ENCODE measurements at places on chromosomes 6 and 20. TPM values are rescaled to one million over a fixed set of nuclear protein-coding genes. Genes with fewer than 3 reads are reported as not detected.
A peak's percentile ranks its signal among the peaks of the same experiment; 100 is the strongest.

- H3K27ac ChIP-seq: no peak overlapping the region
- no peaks in the 10 kb centered on the region for H3K4me1 ChIP-seq
- no peaks in the 10 kb centered on the region for H3K27me3 ChIP-seq
- H3K36me3 ChIP-seq: no peaks in the 10 kb centered on the region
Observed at GRCh38 chr20:364905-365794, 15.4 kb upstream of the TRIB3 start.

DNA sequence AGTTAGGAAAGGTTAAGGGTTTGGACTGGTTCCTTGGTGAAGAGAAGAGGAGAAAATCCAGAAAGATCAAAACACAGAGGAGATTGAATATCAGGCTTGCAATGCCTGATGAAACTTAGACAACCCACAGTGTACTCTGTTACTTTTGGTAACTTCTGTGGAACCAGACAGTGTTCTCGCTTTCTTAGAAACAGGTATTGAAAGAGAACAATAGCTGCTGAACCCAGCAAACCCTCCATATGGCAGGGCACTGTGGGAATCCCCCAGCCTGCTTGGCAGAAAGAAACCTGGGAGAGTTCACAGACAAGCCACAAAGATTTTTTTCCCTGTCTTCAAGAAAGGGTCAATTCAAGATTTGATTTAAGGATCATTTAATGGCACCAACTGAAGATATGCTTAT is 342.8 kb downstream of the FOXA2 start:
- no peaks in the 10 kb centered on the region for H3K36me3 ChIP-seq
- no peak for DNase-seq
- H3K27ac ChIP-seq: no peak overlapping the region
- H3K27me3 ChIP-seq: no peaks in the 10 kb centered on the region

- no peaks in the 10 kb centered on the region for H3K36me3 ChIP-seq
- no peak overlapping the region for H3K27ac ChIP-seq
- H3K4me1 ChIP-seq: no peaks in the 10 kb centered on the region
Observed at GRCh38 chr20:16241911-16242310, 331.3 kb downstream of the KIF16B start.

DNA sequence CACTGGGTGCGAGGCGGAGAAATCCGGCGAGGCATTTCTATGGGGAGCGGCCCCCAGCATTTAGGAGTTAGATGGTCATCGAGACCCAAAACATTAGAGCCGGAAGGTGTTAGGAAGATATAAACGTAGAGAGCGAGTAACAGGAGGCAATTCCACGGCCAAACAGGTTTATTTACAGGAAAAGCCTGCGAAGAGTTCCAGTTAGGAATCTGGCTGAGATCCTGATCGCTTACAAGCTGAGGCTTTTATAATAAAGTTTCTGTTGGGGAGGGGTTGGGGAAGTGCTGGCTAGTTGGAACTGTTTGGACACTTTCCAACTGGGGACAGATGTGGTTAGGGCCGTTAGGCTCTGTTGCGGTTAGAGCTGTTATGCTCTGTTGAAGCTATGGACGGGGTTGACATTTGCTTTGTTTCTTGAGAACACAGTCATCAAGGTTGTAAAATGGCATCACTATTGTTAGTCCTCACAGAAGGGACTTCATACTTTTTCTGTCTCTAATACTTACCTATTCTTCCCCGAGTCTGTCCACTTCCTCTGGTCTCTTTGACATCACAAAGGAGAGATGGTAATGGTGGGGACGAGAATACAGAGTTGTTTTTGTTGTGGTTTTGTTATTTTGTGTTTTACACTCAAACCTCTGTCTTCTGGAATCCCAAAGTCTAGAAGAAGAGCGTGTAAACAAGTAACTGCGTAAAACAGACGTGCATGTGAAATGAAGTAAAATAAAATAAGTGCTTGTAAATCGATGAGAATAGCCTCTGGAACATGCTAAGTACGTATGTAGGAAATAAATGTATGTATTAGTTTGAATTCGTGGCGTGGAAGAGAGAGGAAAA is 554 bp upstream of the ZSCAN31 start:
- peak overlapping the region; percentile 91 for H3K4me3 ChIP-seq
- H3K4me1 ChIP-seq: no peaks in the 10 kb centered on the region
- no peak for DNase-seq
- no peaks in the 10 kb centered on the region for H3K27me3 ChIP-seq
- peak overlapping the region; percentile 95 for H3K27ac ChIP-seq

DNA sequence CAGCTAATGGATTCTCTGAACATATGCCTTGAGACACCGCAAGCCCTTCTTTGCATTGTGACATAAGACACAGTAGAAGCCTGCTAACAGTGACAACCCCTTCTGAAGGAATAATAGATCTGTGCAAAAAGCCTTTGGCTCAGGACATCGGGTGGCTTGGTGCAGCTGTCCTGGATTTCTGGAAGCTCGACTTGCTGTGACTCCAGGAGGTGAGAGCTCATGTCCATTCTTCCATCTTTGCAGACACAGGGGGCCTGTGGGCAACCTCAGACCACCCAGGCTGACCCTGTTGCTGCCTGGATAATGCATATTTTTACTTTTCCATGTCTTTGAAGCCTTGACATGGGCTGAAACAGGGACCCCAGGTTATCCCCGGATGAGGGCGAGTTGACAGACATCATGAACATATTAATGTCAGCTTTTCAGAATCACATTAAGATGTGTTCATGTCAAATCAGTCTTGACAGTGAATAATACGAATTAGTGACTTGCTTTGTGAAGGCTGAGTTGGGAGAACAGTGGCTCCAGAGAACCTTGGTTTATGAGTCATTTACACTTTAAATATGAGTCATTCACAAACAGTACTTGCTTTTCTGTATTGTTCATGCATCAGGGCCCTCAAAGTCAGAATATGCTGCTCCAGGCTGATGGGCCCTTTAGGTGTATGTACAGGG is 66.8 kb upstream of the IYD start:
- no peak for DNase-seq
- no peaks in the 10 kb centered on the region for H3K27me3 ChIP-seq
- H3K4me3 ChIP-seq: no peak overlapping the region
- H3K27ac ChIP-seq: no peak overlapping the region
- H3K36me3 ChIP-seq: no peaks in the 10 kb centered on the region

GRCh38 chr20:24678351-24679106 is 209.1 kb downstream of the SYNDIG1 start:
- H3K36me3 ChIP-seq: no peaks in the 10 kb centered on the region

DNA sequence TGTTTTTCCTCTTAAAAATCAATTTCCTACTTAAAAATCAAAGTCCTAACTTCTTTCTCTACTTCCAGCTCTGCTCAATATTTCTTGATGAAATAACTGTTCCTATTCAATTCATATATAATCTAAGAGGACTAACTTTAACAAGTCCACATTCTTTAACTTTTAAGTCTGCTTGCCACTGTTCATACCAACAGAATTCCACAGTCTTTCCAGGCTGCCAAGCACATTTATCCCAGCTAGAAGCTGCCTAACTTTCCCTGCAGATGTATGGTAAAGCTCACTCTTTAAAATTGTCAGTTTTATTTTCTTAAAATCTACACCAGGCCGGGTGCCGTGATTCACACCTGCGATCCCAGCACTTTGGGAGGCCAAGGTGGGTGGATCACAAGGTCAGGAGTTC is 11.5 kb downstream of the CALHM6 start:
- H3K27me3 ChIP-seq: no peaks in the 10 kb centered on the region
- H3K4me1 ChIP-seq: no peaks in the 10 kb centered on the region
- no peak for DNase-seq
- H3K4me3 ChIP-seq: no peak overlapping the region
- no peaks in the 10 kb centered on the region for H3K36me3 ChIP-seq

DNA sequence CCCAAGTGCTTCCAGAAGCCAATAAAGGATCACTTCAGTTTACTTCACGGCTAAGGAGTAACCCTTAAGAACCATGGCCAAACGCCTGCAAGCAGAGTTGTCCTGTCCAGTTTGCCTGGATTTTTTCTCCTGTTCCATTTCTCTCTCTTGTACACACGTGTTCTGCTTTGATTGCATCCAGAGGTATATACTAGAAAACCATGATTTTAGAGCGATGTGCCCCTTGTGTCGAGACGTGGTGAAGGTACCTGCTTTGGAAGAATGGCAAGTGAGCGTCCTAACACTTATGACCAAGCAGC is 2.5 kb downstream of the RFPL4B start:
- no peak overlapping the region for H3K27ac ChIP-seq
- DNase-seq: no peak
- H3K4me1 ChIP-seq: no peaks in the 10 kb centered on the region

- H3K4me1 ChIP-seq: no peaks in the 10 kb centered on the region
- no peaks in the 10 kb centered on the region for H3K36me3 ChIP-seq
- H3K4me3 ChIP-seq: no peak overlapping the region
- H3K27me3 ChIP-seq: no peaks in the 10 kb centered on the region
Observed at GRCh38 chr6:43798688-43799444, 28.9 kb downstream of the VEGFA start.

DNA sequence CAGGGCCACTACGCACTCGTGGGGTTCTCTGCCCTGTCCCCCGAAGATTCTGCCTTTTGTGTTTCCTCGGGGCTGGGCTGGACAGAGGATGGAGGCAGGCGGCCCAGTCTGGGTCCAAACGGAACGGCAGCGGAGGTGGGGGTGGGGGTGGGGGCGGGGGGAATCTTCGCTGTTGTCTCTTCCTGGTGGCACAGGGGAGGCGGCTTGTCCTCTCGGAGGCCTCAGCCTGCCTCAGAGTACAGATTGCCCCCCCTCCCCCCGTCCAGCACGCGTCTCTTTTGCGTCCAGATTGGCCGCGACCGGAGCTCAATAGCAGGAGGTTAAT is 1.4 kb upstream of the INSM1 start:
- peak overlapping the region; percentile 71 for H3K4me3 ChIP-seq
- no peaks in the 10 kb centered on the region for H3K36me3 ChIP-seq
- H3K27me3 ChIP-seq: peaks cover 92% of the 10 kb centered on the region
- no peak for DNase-seq
- no peak overlapping the region for H3K27ac ChIP-seq

DNA sequence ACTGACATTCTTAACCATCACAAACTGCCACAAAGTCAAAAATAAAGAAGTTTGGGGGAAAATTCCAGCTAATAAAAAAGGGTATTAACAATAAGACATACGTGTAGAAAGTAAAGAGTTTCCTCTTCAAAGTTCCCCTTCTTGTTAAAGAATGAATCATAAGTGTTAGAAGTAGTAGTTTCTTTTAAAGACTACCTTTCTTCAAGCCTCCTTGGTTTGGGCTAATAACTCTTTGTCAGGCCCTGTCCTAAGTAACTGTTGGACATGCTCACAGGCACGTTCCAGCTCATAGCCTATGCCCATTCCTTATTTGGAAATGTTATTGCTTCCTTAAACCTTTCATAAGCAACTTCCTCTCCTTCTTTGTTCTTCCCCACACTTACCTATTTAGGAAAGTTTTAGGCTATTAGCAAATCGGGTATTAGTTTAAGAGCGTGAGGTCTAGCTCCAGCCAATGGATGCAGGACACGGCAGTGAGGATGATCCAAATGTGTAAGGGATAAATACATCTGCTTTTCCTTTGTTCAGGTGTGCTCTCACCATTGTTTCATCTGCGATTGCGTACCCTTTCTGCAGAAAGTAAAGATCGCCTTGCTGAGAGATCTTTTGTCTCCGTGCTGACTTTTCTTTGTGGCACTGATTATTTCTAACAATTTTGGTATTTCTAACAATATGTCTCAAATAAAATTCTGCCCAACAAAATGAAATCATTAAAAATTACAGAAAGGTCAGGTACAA is 64.9 kb downstream of the CHD6 start:
- no peak for DNase-seq
- no peaks in the 10 kb centered on the region for H3K27me3 ChIP-seq
- H3K36me3 ChIP-seq: peaks cover 17% of the 10 kb centered on the region
- H3K4me1 ChIP-seq: no peaks in the 10 kb centered on the region

DNA sequence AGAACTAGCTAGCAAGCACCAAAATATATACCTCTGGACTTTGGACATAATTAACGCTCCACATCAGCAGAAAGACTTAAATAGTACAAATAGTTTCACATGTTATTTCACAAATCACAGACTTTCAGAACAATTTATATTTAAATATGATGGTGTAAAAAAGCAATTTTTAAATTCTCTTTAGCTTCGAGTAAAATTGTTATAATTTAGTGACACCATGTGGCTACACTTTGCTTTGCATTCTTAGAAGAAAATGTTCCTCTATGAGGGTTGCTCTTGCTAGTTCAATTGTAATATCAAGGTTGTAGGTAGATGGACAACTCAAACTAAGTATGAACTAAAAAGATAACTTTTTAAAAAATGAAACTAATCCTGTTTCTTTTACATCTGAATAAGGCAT is 69.0 kb downstream of the BTBD9 start:
- no peak overlapping the region for H3K4me3 ChIP-seq
- no peak for DNase-seq
- H3K4me1 ChIP-seq: peaks cover 4% of the 10 kb centered on the region
- H3K27ac ChIP-seq: no peak overlapping the region

DNA sequence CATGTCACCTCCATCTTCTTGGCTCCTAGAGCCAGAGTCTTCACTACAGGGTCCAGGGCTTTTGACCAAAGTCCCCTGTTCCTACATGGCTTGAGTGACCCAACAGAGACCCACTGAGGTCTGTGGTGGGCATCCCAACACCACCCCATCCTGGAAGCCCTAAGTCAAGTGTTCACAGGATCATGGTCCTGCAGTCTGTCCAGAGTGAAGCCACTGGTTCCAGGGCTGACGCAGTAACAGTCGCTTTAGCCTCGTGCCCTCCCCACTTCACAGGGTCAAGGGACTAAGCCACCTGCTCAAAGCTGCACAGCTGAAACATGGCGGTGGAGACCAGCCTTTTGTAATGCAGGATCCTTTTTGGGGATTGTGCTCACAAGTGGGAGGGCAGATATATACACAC is 133.9 kb downstream of the JPH2 start:
- H3K27ac ChIP-seq: no peak overlapping the region
- no peaks in the 10 kb centered on the region for H3K4me1 ChIP-seq
- no peaks in the 10 kb centered on the region for H3K27me3 ChIP-seq
- no peak overlapping the region for H3K4me3 ChIP-seq
- no peak for DNase-seq

- no peaks in the 10 kb centered on the region for H3K4me1 ChIP-seq
- H3K4me3 ChIP-seq: no peak overlapping the region
- H3K27me3 ChIP-seq: no peaks in the 10 kb centered on the region
- DNase-seq: no peak
- H3K36me3 ChIP-seq: no peaks in the 10 kb centered on the region
Observed at GRCh38 chr6:55131616-55132015, 42.7 kb upstream of the HCRTR2 start.

DNA sequence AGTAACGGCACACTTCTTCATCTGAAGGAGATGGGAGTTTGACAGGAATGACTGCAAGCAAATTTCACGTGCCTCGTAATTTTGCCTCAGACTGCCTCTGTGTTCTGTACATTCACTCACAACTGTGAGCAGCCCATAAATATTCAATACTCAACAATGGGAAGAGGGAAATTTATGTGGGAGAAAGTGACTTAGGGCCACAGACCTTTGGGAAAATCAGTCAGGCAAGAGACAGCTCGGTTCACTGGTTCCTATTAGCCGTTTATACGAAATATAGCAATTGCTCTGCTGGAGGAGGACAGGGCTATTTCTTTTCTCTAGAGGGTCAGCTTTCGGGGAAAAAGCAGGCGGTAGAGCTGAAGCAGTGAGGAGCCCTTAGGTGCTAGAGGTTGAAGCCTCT is 28.0 kb downstream of the OPN5 start:
- H3K36me3 ChIP-seq: no peaks in the 10 kb centered on the region
- DNase-seq: no peak
- no peak overlapping the region for H3K27ac ChIP-seq
- H3K4me1 ChIP-seq: no peaks in the 10 kb centered on the region

The SPAG4 gene
- 2.4 TPM for total RNA-seq

The XKR7 gene
- total RNA-seq: 1.8 TPM

The RIPOR2 gene
- 44.5 TPM for total RNA-seq

The ADTRP gene
- 0.45 TPM for total RNA-seq

The PKIB gene
- total RNA-seq: 73.3 TPM

The TMEM244 gene
- not detected for total RNA-seq

All from H1 (cell line).